ENCODE measurements at places on chromosomes 1 and 21.
A peak's percentile ranks its signal among the peaks of the same experiment; 100 is the strongest.

- no peak for DNase-seq
Measured at GRCh38 chr21:38798481-38798882, 7.2 kb upstream of the ETS2 start.

DNA sequence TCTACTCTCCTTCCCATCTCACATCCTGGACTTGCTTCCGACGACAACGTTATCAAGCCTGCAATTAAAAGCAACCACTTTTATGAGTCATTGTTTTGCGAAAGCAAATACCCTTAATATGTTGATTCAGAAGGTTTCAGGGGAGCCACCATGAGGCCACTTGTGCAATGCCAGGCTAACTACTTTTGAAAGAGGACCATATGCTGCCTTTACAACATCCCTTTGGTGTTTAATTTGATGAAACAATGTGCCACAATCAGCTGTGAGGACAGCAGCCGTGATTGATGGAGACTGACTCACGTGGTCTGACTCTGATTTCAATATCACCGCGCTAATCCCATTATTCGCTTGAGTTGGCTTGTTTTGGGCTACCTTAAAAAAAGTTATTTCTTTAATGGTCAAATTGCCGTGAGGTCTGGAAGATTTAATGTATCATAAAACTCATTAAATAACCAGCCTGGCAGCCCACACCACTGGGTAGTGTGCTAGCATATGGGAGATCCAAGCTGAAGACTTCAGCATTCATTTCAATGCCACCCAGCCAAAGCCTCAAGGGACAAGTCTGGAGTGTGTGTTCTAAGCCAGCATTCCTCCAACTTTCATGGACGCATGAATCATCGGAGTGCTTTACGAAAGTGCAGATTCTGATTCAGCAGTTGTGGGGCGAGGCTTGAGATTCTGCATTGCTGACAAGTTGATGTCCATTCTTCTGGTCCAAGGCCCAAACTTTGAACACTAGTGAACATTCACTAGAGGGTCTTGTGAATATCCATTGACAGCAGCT lies 73.3 kb upstream of the PAXBP1 start:
- peak; percentile 60 for DNase-seq

- DNase-seq: no peak
Measured at GRCh38 chr21:46607636-46608035, 2.8 kb upstream of the S100B start.

DNA sequence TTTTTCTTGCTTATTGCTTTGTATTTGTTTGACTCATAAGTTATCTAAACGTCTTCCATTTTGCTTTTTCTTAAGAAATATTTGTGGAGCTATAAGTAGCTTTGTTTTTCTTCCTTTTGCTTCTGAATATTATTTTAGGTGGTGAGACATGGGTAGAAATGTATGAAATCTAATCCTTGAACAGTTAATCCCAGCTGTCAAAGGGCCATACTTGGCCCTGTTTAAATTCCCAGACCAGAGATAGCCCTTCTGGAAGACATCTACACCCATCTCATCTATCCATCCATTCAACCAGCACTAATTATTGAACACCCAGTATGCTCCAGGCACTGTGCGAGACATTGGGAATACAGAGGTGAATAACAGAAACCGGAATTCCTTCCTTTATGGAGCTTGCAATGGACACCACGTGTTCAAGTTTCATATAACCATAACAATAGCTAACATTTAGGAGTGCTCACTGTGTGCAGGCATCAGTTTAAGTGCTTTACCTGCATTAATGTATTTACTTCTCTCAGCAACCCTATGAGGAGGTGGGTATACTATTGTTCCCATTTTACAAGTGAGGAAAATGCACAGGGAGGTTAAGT lies 8.7 kb downstream of the TACSTD2 start:
- no peak for DNase-seq

- DNase-seq: no peak
Measured at GRCh38 chr21:30083225-30083945, 83.2 kb downstream of the CLDN17 start.

GRCh38 chr1:148372731-148373130 lies 110.4 kb downstream of the PPIAL4G start:
- DNase-seq: no peak

- DNase-seq: peak; percentile 10
Measured at GRCh38 chr1:108880850-108881249, 4.1 kb downstream of the GPSM2 start.

GRCh38 chr1:201309416-201309815 lies 26.1 kb downstream of the PKP1 start:
- peak; percentile 71 for DNase-seq

DNA sequence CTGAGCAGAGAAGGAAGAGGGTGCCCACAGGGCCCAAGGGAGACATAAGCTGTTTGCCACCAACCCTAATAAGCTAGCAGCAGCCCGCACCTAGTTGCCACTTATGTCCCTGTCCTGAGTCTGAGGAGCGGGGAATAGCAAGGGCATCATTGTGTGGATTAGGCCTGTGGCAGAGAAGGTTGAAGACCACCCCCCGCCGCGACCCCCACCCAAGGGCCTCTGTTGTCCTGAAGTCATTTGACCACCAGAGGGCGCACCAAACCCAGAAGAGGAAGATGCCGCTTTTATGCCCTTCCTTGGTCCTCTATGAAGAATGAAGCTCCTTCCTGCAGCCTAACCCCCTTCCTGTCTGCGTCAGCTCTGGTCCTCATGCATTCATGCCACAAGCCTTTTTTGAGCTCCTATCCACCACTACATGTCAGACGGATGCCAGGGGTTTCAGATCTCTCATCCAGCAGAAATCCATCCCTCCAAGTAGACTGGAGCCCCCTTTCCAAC lies 16.6 kb downstream of the RHBG start:
- DNase-seq: peak; percentile 89

- DNase-seq: no peak
Measured at GRCh38 chr1:30304080-30304479, 419.3 kb downstream of the MATN1 start.

DNA sequence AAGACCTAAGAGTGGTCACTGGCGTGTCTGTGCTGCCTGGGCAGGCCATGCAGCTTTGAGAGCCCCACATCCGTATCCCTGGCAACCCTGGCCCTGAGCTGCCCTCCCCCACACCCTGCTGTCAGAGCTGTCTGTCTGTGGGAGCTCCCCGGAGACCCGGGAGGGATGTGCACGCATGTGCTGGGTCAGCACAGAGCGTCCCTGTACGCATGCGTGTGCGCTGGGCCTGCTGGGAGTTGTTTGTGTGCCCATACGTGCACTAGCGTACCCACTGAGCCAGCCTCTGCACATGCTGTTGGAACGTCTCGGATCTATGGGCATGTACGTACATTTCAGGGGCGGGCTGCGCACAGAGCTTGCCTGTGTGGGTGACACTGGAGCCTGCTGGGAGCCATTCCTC lies 89.3 kb downstream of the EPHB2 start:
- no peak for DNase-seq

DNA sequence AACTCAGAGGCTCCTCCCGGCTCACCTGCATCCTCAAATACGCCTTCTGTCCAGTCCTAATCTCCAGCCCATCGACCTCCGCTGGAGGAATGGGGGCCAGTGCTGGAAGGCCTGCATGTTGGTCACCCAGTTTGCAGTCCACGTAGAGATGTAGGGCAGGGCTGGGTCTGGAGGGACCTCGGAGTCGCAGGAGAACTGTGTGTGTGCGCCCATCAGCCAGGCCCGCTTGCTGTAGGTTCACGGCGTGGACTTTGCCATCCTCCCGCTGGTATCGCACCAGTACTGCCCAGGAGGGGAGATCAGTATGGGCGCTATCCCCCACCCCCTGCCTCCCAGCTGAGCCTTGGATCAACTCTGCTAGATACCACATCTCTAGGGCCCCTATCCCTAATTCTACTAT lies 2.7 kb downstream of the THBS3 start:
- DNase-seq: no peak

DNA sequence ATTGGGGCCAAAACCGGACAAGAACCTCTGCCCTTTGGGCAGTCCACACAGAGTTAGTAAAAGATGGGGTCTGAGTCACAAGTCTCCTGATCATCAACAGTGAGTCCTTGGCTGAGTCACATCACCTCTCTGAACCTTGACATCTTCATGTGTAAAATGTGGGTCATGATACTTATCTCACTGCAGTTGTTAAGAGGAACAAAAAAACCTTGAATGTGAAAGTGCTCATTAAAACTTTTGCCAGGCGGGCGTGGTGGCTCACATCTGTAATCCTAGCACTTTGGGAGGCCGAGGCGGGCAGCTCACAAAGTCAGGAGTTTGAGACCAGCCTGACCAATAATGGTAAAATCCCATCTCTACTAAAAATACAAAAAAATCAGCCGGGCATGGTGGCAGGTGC lies 15.7 kb downstream of the S100A16 start:
- no peak for DNase-seq

GRCh38 chr1:81121306-81121705 lies 679.4 kb upstream of the ADGRL2 start:
- no peak for DNase-seq

DNA sequence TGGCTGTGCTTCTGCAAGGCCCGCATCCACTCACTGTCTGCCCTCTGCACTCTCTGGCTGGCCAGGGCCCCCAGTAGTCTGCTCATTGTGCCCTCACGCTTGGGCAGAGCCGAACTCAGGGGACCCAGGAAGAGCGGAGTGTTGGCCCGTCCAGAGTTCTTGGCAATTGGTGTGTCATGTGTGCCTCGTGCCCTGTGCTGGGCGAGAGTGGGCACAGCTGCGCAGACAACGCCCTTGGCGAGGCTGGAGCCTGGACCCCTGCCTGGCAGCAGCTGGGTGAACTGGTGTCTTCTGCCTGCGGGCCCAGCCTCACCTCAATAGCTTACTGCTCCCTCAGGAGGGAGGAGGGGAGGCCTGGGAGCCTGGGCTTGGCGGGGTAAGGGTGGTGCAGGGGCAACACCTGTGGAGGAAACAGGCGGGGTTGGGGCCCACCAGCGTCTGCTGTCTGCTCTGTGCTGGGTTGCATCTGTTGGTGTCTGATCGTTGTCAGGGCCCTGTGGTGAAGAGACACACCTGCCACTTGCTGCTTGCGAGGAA lies 2.1 kb downstream of the GUK1 start:
- DNase-seq: no peak

GRCh38 chr1:232744847-232745246 lies 60.4 kb upstream of the MAP10 start:
- no peak for DNase-seq

DNA sequence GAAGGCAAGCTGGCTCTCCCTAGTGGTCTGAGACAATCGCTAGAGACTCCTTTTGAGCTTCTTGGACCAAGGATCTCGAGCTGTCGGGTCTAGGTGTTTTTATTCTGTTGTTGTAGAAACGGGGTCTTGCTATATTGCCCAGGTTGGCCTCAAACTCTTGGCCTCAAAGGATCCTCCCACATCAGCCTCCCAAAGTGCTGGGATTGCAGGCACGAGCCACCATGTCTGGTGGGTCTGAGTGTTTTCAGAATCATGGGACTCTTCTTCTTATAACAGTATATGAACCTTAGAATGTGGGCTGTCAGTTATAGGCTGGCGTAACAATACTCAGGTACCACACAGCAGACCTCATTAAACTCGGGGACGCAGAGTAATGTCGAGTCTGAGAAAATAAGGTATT lies 33.1 kb downstream of the DNAJC11 start:
- no peak for DNase-seq

DNA sequence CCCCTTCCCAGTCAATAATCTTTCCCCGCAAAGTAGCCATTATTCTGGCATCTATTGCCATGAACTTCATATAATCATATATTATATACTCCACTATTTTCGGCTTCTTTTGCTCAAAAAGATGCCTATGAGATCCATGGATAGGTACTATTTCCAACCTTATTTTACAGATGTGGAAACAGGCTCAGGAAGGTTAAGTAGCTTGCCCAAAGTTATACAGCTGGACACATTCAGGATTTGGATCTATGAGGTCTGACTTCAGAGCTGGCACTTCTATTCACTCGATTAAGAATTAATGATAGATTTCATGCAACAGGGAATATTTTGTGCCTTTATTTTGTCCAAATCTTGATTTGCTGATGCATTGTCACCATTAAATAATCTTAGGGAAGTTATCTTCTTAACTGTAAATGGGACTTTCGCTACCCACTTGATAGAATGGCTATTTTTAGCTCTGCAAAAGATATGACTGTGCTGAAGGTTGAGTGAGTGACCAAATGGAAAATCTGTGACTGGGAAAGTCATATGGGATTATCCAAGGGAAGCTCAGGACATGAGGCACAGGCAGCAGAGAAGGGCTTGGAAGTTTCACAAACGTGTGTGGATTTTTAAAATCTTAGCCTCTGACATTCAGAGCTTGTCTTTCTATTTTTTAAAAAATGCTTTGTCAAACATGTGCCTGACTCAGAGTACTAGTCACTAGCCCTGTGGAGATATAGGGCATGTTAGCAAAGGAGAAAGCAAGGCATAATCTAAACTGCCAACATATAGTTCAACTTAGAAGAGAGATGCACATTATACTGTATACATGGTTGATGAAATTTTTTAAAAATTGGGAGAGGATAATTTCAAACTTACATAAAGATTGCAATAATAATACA lies 36.5 kb downstream of the GIPC2 start:
- DNase-seq: peak; percentile 55

DNA sequence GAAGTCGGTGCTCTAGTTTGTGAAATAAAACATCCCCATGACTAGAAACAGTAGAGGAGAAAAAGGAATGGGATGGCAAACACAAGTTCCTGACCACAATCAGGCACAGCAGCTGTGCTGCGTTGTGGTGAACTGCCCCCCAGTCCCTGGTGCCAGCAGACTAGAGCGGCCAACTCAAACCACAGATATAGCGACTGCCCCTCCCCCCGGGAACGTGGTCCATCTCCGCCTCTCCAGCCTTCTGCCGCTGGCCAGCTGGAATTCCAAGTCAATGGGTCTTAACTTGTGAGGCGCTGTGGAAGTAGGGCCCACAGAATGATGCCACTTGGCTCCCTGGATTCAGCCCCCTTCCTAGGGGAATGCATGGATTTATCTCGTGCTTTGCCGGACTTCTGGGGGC lies 41.6 kb upstream of the ZNF678 start:
- no peak for DNase-seq

DNA sequence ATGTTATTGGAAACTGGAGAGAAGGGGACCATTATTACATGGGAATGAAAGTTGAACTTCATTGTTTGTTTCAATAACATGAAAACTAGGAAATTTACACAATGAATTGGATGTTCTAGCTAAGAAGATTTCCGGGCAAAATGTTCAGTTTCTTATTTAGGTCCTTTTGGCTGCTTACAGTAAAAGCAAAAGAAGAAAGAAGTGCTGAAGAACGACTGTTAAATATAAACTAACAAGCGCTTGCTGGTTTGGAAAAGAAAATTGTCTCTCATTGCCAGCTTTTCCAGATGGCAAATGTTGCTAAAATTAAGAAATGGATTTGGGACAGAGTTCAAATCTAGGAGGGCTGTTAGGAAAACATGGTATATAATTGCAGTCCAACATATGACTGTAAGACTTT lies 139.6 kb downstream of the ZNF644 start:
- no peak for DNase-seq
